ENCODE measurements at places on chromosomes 1 and 21.
A peak's percentile ranks its signal among the peaks of the same experiment; 100 is the strongest.

- no peak for DNase-seq
Observed at GRCh38 chr1:167120899-167121298, 27.0 kb downstream of the STYXL2 start.

DNA sequence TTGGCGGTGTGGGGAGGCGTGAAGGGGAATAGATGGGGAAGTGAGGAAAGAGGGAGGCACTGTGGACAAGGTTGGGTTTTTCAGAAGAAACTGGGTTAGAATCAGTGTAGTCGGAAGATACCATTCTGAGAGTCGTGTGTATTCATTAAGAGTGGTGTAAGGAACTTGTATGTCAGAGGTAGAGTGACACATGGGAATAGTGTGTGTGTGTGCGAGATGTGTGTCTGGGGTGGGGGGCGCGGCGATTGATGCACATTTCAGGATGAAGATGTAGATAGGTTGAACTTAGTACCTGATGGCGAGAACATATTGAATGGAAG, 878 bp downstream of the SMG7 start:
- no peak for DNase-seq

GRCh38 chr1:44801491-44802305, 1.5 kb downstream of the PLK3 start:
- DNase-seq = no peak

DNA sequence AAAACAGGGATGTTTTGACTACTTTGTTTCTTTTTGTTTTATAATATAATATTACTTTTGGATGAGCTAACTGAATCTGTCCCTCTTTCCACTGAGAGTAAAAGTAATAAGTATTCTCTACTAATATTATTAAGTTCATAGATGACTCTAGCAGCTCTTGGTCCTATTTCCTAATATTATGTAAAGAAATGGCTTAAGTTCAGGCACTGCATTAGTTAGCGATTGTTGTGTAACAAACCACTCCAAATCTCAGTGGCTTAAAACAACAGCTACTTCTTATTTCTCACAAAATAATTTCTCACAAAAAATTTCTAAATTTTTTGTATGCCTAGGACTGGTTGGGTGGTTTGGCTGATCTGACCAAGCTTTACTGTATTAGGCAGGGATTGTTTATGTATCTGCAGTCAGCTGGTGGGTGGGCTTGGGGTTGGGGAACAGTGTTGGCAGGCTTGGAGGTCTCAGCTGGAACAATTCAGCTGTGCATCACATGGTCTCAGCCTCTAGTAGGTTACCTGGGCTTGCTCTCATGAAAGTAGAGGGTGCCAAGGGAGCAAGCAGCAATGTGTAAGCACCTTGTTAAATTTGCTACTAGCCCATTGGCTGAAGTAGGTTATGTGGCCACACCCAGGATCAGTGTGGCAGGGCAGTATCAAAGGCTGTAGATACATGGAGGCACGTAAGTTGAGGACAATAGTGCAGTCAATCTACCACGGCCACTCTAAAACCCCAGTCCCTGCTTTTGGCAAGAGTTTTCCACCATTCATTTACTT, 8.8 kb upstream of the CCT8 start:
- DNase-seq = no peak

GRCh38 chr1:171803045-171803444, 21.6 kb downstream of the METTL13 start:
- DNase-seq = no peak

DNA sequence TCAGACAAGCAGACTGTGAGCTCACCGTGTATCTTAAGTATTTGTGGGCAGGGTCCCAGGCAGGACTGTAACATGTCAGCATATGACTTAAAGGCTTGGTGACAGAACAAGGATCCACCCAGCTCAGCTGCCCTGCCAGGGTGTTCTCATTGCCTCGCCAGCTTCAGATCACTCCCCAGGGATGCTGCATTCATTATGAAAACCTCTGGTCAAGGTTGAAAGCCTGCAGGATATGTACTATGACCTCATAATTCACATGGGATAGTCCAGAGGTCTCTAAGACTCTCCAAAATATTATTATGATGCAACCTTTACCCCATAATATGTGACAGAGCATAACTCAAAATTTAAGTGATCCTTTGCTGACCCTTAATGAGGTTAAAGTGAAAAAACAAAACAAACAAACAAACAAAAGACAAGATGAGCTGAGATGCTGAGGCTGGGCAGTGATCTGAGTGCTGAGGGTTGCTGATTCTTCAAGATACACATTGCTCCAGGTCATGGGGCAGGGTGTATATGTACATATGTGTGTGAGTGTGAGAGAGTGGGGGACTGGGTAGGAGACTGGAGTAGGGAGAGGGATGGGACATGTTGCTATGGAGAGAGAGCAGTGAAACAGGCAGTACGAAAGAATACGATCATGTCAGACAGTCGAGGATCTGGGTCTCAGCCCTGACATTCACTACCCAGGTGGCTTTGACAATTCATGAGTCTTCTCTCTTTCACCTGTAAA, 98.8 kb upstream of the DUSP10 start:
- DNase-seq = no peak

DNA sequence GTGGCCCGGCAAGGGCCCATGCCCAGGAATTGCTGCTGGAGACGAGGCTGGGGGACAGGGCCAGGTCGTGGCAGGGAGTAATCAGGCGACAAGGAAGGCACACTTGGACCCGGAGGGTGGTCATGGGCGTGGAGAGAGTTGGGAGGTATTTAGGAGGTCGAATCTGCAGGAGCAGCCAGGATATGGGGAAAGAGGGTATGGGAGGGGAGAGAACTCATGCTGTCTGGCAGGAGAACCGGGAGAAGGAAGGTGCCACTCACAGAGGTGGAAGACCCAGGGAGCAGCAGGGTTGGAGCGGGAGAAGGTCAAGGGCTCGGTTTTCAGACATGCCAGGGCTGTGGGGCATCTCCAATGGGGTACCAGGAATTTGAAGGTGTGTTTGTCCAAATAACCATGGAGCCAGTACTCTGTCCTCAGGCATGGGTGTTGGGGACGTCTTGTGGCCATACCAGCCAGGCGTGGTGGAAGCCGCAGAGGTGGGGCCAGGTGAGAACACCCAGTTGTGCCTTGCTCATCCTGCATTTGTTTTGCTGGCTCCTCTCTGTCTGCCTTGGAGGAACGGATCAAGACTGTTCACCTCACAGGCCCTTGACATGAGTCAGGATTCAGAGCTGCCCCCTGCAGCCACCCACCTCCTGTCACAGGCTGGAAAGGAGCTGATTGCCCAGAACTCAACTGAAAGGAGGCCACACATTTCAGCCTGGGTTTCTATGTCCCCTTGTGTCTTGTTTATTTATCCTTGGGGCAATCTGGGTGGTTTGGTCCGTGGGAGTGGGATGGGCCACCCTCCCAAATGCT, 111.6 kb downstream of the SPSB1 start:
- no peak for DNase-seq

DNA sequence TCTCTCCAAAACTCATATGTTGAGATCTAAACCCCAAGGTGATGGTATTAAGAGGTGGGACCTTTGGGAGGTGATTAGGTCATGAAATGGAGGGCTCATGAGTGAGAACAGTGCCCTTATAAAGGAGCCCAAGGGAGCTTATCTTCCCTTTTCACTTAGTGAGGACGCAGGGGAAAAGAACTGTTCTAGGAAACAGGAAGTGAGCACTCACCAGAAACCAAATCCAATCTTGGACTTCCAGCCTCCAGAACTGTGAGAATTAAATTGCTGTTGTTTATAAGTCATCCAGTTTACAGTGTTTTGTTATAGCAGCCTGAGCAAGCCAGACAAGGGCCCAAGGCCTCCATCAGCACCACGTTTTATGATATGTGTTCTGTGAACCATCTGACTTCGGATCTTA, 60.3 kb upstream of the LRRC8D start:
- no peak for DNase-seq

DNA sequence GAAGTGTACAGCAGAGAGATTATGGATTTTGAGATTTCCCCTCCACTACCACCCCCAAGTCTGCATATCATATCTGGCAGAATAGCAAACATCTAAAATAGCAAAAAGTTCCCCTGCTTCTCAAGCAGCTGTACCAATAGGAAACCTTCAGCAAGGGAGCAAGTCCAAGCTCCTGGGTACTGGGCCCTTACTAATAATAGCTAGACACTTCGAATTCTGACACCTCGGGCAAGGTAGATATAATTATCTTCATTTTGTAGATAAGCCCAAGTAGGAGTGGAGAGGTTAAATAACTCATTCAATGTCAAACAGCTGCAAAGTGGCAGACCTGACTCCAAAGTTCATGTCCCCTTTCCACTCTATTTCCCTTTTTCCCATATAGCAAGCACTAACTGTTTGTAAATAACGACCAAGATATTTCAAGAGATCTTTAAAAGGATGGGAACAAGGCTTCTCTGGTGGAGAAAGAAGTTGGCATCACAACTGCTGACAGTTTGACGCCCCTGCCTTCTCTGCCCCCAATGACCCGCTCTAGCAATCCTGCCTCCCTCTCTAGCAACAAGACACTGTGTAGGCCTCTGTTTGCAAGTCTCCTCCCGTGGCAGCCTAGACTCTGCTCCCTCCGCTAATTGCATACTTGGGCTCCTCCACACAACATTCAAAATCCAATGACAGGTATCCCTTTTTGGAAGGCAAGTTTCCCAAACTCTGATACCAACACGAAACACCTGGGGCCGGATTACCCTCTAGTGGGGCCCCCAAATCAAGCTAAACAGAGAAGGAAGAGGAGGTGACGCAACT, 18.7 kb upstream of the ADAR start:
- DNase-seq = no peak

DNA sequence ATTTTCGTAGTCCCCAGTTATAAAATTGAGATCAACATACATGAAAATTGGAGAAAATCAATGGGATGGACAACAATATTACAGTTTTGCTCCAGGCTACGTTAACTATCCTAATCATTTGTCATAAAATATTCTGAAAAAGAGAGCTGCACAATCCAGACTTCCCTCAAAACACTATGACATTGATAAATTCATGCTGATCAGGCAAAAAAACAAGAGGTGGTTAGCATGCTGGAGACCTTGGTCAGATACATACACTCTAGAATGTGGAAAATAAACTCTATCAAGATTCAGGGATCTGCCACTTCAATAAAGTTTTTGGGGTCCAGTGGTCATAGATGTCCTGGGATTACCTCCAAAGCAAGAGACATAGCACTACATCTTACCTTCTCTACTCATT, 32.5 kb upstream of the ARHGAP29 start:
- DNase-seq = no peak

GRCh38 chr21:22791986-22792560, 1793.9 kb downstream of the NCAM2 start:
- no peak for DNase-seq

- DNase-seq = peak; percentile 98
Observed at GRCh38 chr1:25819491-25820246, at the start of gene MTFR1L. MTFR1L (plus strand) TSS chr1:25819954; CDS start chr1:25823105, 3,151 bp downstream.

DNA sequence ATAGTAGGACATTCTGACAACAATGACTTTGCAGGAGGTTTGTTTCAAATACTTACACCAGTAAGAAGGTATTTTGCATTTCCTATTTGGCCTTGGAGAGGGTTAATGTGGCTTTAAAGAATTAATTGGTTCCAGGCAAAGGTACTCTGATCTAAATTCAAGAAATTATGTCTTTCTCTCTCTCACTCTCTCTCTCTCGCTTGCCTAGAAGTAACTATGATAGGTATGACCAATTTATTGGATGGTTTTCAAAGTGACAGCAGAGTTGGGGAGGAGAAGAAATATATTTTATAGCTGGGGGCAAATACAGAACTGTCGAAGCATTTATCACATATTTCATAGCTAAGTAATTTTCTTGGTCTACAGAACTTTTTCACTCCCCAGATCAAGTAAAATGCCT, 116.0 kb downstream of the ATP6V1G3 start:
- no peak for DNase-seq

GRCh38 chr1:221022331-221022730, 143.1 kb downstream of the HLX start:
- no peak for DNase-seq

- no peak for DNase-seq
Observed at GRCh38 chr1:176543360-176544129, 80.6 kb downstream of the PAPPA2 start.

DNA sequence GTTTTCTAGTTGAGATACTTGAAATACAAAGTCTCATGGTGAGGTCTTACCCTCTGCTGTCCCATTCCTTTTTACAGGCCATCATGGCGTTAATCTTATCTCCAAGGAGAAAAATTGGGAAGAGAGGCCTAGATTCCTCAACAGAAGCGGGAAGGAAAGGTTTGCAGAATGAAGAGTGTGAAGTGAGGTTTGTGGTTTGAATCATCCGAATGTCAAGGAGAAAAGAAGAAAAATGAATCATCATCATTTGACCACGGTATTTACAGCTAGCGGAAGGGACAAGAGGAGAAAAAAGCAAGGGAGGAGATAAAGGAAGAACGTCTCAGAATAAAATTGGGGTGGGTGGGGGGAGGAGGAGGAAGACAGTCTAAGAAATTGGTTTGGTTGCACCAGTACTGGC, 935 bp upstream of the COG2 start:
- no peak for DNase-seq

- DNase-seq = no peak
Observed at GRCh38 chr1:56453016-56453415, 126.3 kb downstream of the PLPP3 start.

DNA sequence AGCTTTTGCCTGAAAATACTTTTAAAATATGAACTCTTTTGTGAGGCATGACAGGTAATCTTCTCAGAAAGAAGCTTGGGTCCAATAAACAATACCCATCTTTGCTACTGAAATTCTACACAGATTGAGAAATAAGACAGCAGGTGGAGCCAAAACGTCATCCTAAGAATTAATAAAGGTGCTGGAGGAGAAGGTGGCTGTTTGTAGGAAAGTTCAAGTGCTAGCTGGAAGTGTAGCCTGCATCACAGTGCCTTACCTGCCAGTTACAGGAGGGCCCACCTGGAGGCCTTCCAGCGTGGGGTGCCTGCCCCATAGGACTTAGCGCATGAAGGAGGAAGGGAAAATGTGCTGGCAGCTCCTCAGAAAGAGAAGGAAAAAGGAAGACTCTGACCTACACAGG, 93.7 kb downstream of the TTC3 start:
- DNase-seq = no peak

GRCh38 chr1:37325010-37325409, 149.4 kb upstream of the ZC3H12A start:
- no peak for DNase-seq

DNA sequence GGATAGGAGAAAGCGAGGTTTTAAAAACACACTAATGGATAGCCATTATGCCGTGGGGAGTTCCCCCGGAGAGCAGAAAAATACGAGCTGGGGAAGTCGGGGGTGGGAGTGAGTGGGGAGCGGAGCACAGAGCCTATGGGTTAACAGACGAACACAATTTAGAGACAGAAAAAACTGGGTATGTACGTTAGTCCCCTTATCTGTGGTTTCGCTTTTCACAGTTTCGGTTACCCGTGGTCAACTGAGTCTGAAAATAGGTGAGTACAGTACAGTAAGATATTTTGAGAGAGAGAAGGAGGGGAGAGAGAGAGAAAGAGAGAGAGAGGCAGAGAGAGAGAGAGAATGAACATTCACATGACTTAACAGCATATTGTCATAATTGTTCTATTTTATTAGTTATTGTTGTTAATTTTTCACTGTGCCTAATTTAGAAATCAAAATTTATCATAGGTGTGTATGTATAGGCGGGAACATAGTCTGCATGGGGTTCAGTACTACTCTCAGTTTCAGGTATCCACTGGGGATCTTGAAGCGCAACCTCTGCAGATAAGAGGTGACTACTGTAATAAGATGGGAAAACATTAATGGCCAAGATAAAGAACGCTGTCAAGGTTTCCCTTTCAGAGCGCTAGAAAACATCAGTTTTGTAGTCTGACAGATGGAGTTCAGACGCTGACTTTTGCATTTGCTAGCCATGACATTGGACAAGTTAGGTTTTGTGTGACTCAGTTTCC, 125.6 kb upstream of the LMO4 start:
- DNase-seq = no peak

- no peak for DNase-seq
Observed at GRCh38 chr1:5490635-5491034, 501.6 kb downstream of the NPHP4 start.

- no peak for DNase-seq
Observed at GRCh38 chr1:111126354-111126753, 13.5 kb downstream of the DRAM2 start.

Measured in activated T-cell treated with anti-CD3 and anti-CD28 coated beads, Interleukin-2, amount 50 U/mL, for 72 hours (primary cell).